ENCODE measurements at places on chromosomes 4 and X.

GRCh38 chrX:13383907-13384306 is 64.1 kb upstream of the ATXN3L start:
- DNase-seq, result no peak

- DNase-seq, result no peak
These were observed 67.8 kb downstream of the WFS1 start for GRCh38 chr4:6337331-6337935.

- peak; percentile 3 for DNase-seq
These were observed 88.4 kb downstream of the ZXDA start for GRCh38 chrX:57821703-57822387.

- no peak for DNase-seq
These were observed 38.7 kb downstream of the ARHGEF9 start for GRCh38 chrX:63746278-63746677.

DNA sequence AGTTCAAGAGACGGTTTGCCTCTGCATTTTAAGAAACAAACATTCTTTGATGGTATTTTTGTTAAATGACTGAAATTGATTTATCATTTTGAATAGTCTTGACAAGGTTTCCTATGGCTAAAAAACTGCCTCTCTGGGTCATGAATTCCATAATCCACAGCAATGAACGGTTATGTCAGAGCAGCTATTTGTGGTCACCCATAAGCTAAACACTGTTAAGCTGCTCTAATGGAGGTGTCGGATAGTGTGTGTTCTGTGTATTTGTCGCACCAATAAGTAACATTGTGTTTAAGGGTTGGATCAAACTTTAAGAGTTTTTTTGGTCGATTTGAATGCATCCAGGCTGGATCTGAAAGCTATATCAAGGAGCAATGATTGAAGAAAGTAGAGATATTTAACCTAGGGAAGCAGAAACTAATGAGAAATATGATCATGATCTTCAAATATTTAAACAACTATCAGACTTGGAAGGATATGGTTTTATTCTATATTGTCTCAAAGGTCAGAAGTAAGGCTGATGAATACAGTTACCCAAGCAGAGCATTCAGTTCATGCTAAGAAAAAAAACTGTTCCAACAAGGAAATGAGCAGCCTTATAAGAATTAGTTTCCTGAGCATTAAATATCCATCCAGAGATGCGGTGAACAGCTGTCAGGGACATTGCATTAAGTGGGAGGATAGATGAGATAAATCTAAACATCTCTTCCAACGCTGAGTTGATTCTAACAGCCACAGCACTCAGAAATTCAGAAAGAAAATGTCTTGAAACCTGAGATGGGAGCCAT is 232.3 kb upstream of the RPS6KA3 start:
- DNase-seq, result no peak

GRCh38 chr4:188002323-188002722 is 6.8 kb downstream of the ZFP42 start:
- DNase-seq, result no peak
